ENCODE measurements at places on chromosomes 1 and 21.

GRCh38 chr1:108897865-108898720 is 21.3 kb downstream of the GPSM2 start:
- H3K27ac ChIP-seq = no peak overlapping the region
- H3K27me3 ChIP-seq = no peaks in the 10 kb centered on the region
- H3K4me1 ChIP-seq = no peaks in the 10 kb centered on the region
- H3K4me3 ChIP-seq = no peak overlapping the region

DNA sequence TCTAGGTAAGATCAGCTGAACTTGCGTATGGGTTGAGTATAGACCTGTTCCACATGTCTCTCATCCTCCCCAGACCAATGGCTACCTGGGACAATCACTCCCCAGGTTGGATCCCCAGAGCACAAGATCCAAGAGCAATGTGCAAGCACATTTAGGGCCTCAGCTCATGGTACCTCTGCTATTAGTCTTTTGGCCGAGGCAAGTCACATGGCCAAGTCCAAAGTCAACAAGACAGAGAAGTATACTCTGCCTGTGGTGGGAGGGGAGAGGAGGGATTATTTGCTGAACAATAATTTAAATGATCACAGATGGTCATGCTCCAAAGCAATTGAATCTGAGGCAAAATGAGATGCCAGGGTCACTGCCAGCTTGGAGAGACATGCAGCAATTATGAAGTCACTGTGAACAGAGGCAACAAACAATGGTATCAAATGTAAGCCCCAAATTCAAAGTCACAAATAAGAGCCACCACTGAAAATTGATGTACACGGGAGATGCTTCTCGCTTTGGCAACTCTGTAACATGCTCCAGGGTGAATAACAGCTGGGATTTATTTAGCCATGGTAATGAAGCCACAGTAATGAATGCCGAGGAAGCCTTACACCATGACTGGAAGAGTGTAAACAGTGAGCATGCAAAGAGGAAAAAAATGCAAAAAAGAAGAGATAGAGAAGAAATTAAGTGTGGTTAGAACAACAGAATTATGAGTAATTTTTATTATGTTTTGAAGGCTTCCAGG is 149.1 kb downstream of the ZNF281 start:
- H3K4me3 ChIP-seq = no peak overlapping the region
- no peak overlapping the region for H3K27ac ChIP-seq
- no peaks in the 10 kb centered on the region for H3K27me3 ChIP-seq
- DNase-seq = no peak

GRCh38 chr21:36888466-36888865 is 78.0 kb downstream of the HLCS start:
- no peak overlapping the region for H3K27ac ChIP-seq
- no peaks in the 10 kb centered on the region for H3K27me3 ChIP-seq
- no peaks in the 10 kb centered on the region for H3K4me1 ChIP-seq
- DNase-seq = no peak
- no peaks in the 10 kb centered on the region for H3K36me3 ChIP-seq

DNA sequence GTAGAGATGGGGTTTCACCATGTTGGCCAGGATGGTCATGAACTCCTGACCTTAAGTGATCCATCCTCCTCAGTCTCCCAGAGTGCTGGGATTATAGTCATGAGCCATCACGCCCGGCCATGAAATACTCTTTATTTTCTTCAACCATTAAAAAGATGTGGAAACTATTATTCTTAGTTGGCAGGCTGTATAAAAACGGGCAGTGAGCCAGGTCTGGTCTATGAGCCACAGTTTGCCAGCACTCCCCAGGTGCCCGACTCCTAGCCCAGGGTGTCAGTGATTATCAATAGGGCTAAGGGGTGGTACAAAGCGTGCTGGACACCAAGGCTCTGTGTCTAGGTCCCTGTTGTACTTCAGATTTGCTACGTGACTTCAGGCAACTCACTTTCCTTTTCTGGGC is 3.7 kb upstream of the TMEM61 start:
- no peaks in the 10 kb centered on the region for H3K36me3 ChIP-seq
- DNase-seq = no peak
- H3K27me3 ChIP-seq = peaks cover 2% of the 10 kb centered on the region
- no peak overlapping the region for H3K4me3 ChIP-seq
- H3K4me1 ChIP-seq = no peaks in the 10 kb centered on the region

- no peak for DNase-seq
- no peak overlapping the region for H3K27ac ChIP-seq
- no peaks in the 10 kb centered on the region for H3K4me1 ChIP-seq
Observed at GRCh38 chr1:208309771-208310170, 65.6 kb upstream of the PLXNA2 start.

DNA sequence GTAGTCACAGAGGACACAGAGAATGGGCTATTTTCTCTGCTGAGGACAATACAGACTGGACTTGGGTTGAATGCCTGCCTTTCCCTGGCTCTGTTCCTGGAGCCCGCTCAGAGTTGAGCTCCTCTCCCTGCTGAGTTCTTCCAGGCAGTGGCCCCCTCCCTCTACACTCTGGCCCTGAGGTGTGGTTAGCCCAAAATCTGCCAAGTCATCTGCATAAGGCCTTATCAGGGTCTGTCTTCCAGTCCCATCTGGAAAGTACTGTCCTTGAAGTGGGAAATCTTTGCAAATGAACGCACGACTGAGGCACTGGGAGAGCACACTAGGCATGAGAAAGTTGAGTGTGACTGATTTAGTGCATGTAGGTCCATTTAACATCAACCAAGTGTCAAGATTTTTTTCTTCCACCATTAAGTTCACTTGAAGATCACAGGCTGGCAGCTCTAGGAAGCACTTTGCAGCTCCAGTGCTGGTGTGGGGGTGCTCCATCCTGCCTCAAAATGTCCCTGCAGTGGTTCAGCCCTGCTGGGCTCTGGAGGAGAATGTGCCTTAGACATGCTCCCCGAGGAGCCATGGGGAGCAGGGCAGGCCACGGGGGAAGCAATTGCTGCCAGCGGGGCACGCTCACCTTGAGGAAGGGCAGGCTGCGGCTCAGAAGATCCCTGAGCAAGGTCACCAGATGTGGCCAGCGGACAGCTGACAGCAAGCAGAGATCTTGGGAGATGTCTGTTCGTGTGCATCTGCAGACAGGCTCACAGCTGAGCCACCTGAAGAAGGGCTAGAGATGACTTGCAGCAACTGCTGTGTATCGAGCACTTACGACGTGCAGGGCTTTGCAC is 41.5 kb downstream of the IER5 start:
- peaks cover 71% of the 10 kb centered on the region for H3K4me1 ChIP-seq
- H3K27me3 ChIP-seq = no peaks in the 10 kb centered on the region
- H3K36me3 ChIP-seq = no peaks in the 10 kb centered on the region
- no peak for DNase-seq
- H3K4me3 ChIP-seq = no peak overlapping the region

GRCh38 chr1:52669696-52670095 is 28.5 kb downstream of the COA7 start:
- no peak for DNase-seq
- no peaks in the 10 kb centered on the region for H3K4me1 ChIP-seq
- no peaks in the 10 kb centered on the region for H3K36me3 ChIP-seq
- H3K27me3 ChIP-seq = no peaks in the 10 kb centered on the region

All from MM.1S (cell line).